ENCODE measurements at places on chromosomes 12 and 14.

- no peak for DNase-seq
Observed at GRCh38 chr14:100878271-100879146, 25.0 kb downstream of the RTL1 start.

GRCh38 chr12:51827925-51828818 is 20.3 kb downstream of the FIGNL2 start:
- DNase-seq = no peak

DNA sequence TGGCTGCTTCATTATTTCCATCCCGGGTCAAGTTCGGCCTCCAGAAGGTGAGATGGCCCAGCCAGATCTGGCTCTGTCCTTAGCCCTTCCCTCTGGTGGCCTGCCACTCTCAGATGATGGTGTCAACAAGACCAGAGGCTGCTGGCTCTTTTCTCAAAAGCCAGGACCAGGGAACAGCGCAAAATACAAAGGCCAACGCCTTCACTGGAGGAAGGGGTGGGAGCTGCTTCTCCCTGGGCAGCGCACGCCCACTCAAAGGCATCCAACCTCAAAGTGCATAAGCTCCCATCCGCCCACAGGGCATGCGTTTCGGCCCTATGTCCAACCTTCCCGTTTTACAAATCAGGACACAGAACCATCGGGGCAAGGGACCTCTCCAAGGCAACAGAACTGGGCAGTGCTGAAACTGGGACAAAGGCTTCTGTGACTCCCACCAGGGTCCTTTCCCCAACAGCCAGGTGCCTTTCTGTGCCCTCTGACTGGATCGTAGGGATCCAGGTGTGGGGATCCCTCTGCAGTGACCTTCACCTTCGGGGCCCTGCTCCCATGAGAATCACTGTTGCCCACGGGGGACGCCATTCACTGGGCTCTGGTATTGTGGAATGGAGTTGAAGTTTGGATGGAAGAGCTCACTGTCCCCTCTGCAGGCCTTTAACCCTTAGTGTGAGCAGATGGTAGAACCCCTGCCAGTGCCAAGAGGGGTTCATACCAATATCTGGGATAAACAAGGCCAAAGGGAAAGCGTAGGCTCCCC is 76.8 kb downstream of the NINJ2 start:
- DNase-seq = no peak

DNA sequence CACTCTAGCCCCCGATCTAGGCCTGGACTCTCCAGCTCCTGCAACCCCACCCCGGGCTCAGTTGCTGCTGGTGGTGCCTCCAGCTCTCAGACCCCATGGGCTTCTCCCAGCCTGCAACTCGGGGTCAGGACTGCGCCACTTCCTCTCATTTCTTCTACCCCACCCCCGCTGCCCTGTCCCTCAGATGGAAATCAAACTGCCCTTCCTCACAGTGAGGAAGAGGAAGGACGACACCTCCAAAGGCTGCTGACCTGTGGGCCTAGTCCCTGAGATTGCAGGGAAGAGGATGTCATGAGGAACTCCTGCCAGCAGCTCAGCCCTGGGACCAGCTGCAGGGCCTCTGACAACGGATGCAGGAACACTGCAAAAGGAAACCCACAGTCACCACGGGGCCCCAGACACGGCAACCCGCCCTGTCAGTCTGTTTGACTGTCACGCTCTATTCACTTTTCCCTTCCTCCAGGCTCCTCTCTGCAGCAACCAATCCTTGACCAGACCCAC is 29.3 kb upstream of the PNMA1 start:
- DNase-seq = no peak

DNA sequence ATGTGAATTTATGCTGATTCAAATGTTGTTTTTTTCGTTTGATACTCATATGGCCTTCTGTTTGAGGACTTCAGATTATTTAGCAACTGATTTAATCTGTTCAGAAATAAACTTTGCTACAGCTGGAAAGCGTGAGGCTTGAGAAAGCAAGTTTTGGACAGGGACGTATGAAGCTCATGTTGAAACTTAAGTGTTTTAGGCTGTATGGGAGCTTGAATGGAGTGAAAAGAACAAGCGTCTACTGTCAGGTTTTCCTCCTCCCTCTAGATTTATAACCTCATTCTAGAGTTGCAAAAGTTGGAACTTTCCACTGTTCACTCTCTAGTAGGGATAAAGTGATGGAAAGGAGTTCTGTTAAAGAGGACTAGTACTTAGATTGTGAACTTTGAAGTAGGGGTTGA is 1.0 kb downstream of the PRPF39 start:
- DNase-seq = no peak

DNA sequence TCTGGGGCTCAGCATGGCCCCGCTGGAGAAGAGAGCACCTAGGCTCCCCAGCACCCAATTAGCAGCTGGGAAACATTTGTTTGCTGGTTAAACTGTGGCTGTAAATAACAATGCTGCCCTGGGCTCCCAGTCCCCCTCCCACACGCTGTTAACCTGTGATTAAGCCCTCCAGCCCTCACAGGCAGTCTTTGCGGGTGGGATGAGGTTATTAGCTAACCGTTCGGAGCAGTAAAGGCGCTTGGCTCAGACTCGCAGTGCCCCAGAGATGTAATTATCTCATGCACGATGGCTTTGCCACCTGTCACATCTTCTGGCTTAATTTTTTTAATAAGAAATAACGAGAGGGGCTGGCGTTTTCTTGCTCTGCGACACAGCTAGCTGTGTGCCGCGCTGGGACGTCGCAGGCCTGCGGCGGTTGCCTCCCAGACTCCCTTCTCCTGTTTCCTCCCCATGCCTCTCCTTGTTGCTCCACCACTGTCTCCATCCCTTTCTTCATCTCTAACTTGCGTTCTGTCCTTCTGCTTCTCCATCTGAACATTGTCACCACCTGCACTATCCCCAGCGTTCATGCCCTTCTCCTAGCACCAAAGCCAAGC is 239.2 kb upstream of the FKBP4 start:
- peak; percentile 96 for DNase-seq

GRCh38 chr12:96112733-96113132 is 77.3 kb upstream of the LTA4H start:
- DNase-seq = no peak

DNA sequence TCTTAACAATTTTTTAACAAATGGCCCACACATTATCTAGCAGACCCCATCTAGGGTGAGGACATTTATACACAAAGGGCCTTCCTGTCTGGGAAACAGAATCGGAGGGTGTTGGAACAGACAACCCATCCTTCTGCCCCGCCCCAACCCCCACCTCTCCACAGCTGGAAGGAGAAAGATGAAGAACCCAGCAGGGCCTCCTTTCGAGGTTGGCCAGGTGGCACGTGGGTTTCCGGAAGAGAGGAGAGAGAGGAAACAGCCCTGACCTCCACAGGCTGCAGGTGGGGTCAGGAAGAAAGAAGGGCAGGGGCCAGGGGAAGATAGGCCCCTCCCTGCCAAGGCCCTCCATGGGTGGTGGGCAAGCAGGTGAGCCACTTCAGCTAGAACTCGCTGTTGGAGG is 57.2 kb downstream of the LRRC74A start:
- DNase-seq = no peak

DNA sequence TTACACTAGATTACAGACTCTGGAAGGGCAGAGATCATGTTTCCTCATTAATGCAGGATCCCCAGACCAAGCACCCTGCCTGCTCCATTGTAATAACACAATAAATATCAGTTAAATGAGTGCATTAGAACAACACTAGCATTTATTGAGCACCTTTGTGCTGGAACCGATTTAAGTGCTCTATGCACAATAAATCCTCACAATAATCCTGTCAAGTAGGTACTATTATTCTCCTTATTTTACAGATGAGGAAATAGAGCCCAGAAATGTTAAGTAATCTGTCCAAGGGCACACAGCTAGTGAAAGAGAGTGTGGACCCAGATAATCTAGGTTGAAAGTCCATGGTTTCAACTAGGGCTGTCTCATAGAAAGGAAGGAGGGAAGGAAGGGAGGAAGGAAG is 69.8 kb downstream of the MAP1LC3B2 start:
- no peak for DNase-seq

GRCh38 chr12:111072299-111072698 is 151.9 kb upstream of the MYL2 start:
- DNase-seq = no peak

GRCh38 chr12:10563002-10563401 is 50.4 kb downstream of the MAGOHB start:
- no peak for DNase-seq

- no peak for DNase-seq
Observed at GRCh38 chr14:46496409-46496808, 155.2 kb downstream of the RPL10L start.

DNA sequence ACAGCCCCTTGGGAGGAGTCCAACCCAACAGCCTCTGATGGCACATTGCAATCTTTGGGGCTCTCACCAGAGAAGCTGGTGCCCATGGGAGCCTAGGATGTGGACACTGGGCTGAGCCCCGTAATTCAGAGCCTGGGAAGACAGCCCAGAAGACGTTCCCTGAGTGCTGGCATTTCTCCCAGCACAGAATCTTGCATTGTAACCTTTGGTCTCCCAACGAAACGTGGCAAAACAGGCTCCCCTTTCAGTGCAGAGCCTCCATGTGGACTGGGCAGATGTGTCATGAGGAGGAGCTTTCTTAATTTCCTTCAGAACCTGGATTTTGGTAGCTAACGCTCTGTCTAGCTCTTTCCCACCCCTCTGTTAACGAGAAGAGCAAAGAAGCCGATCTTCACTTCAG is 26.3 kb downstream of the BATF start:
- no peak for DNase-seq

DNA sequence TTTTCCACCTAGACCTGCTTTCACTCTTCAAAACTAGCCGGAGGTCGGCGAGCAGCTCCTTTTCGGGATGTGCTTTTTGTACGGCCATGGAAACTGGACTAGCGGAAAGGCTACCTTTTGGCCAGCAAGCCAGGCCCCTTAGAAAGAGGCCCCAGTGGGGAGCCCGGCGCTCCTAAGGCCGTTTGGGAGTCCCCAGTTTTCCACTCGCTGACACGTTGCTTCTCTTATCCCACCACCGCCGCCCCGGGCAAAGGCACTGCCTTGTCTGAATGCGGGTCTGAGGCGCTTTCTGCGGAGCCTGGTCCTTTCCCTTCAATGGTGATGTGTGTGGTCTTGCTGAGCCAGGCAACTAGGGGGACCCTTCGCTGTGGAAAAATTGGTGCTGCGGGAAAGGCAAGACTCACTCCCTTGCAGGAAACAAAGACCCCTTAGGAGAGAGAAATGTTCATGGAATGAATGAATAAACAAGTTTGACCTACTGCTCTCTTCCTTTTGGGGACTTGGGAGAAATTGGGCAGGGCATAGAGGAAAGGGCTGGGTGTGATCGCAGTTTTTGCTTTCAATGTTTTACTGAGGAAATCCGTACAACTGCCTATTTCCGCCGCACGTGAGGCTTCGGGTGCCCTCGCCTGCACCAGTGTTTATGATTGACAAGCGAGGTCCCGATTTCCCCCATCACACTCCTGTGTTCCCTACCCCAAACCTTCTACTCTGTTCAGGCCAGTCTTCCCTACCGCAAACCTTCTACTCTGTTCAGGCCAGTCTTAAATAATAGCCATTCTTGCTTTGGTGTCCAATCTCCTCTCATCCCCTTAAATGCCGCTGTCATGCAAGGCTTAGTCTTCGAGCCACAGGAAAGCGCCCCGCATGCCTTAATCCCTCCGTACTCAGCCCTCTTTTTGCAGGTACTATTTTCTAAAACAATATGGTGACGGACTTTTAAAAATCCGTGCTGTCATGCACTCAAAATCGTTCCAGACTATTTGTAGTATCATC is 1.0 kb upstream of the SLC38A2 start:
- DNase-seq = peak; percentile 75

GRCh38 chr12:32894566-32894965 is 2.0 kb downstream of the PKP2 start:
- no peak for DNase-seq

DNA sequence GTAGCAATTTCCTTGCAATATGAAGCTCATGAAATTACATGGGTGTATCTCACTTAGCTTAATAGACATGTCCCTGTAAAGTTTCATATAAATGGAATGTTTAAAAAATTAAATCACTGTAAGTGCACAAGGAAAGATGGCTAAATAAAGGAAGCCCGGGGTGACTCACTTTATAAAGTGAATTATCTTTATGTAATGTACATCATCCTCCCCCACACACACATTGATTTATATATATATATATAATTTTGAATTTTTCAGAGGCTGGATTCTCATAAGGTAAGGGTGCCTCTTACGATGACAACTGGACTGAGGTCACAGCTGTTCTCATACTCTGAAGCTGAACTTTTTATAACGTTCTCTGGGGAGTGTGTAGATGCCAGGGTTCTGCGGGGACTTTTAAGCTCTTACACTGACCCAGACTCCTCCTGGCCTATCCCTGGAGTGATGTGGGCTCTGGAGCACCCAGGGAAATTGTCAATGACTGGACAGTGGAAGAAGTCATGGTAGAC is 108.7 kb upstream of the HIF1A start:
- no peak for DNase-seq

GRCh38 chr12:45695606-45696005 is 33.9 kb upstream of the ARID2 start:
- DNase-seq = no peak

GRCh38 chr12:47080725-47081502 is 1.2 kb upstream of the AMIGO2 start:
- DNase-seq = peak; percentile 20

Measured in NCI-H82 (cell line).